Endothelial cell (in vitro differentiated cells): ENCODE measurements at places on chromosomes 5 and 9. TPM values are rescaled to one million over a fixed set of nuclear protein-coding genes. Genes with fewer than 3 reads are reported as not detected.

DNA sequence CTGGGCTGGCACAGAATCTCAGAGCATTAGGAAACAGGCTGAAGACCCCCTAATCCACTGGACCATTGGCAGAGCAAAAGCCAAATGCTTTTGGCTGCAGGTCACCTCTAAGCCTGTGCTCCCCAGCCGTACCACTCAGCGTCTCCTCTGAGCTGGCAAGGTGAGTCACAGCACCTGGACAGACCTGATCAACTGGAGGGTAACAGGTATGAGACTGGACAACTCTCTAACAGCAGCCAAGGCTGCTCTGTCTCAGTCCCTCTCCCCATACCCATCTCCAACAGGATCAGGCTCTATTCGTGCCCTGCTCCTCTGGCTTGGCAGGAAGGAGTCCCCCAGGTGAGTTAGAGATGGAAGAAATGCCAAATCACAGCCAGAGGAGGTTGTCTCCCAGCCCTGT, 4.7 kb downstream of the GOLGA2 start:
- no peak overlapping the region for H3K27ac ChIP-seq
- H3K4me1 ChIP-seq, result peaks cover 8% of the 10 kb centered on the region
- peaks cover 24% of the 10 kb centered on the region for H3K36me3 ChIP-seq

The RNF208 gene
- 1.1 TPM for total RNA-seq

The SPINK1 gene
- total RNA-seq, result not detected

The SLC45A2 gene
- 0.15 TPM for total RNA-seq

DNA sequence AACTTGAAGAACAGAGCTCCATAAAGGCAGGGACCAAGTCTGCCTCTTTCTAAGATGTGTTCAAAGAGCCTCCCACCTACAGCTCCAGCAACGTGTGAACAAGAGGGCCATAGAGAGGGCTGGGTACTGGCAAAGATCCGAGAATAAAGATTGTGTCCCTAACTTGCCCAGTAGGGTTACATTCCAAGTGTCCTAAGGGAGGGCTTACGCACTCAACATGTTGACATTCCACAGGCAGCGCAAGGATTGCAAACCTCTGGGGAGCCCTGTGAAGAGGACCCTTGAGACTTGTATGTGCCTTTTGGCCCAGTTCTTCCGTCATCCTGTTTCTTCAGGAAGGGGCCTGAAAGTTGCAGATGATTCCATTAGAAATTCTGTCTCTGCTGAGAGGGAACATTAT, 48.2 kb upstream of the ENTREP1 start:
- H3K27ac ChIP-seq, result no peak overlapping the region
- H3K4me3 ChIP-seq, result no peak overlapping the region
